ENCODE measurements at places on chromosomes 5 and 9.

GRCh38 chr5:68224509-68225187 lies 9.1 kb downstream of the PIK3R1 start:
- no peak for DNase-seq

- no peak for DNase-seq
Observed at GRCh38 chr9:138114501-138115245, 237.1 kb downstream of the CACNA1B start.

DNA sequence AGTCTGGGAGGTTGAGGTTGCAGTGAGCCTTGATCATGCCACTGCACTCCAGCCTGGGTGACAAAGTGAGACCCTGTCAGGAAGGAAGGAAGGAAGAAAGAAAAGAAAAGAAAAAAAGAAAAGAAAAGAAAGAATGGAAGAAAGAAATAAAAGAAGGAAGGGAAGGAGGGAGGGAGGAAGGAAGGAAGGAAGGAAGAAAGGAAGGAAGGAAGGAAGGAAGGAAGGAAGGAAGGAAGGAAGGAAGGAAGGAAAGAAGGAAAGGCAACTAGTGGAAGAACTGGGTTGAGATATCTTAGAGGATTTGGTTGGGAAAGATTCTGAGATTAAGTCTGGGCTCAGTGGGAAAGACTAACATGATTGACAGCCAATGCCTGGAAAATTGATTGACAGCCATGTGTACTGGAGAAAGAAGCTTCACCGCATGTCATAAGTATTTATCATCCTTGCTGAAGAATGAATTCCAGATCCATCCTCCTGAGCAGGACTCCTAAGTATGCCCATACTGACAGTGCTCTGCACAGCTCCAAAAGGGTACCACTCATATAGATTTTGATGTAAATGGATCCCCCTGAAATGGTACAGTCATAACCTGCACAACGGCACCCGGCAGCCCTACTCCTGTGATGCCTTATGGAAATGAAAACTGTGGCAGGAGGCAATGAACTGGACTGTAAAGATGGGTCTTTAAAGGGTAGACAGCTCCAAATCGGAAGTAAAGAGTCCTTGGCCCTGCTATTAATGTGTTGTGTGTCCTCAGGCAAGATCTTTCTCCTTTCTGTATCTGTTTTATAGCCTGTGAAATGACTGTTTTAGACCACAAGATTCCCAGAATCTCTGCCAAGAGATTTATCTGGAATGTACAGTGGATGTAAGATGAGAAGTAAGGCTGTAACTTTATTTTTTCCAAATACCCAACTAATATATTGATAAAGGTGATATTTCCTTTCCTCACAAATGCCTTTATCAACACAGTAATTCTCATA lies 16.9 kb upstream of the ADRA1B start:
- DNase-seq: no peak

DNA sequence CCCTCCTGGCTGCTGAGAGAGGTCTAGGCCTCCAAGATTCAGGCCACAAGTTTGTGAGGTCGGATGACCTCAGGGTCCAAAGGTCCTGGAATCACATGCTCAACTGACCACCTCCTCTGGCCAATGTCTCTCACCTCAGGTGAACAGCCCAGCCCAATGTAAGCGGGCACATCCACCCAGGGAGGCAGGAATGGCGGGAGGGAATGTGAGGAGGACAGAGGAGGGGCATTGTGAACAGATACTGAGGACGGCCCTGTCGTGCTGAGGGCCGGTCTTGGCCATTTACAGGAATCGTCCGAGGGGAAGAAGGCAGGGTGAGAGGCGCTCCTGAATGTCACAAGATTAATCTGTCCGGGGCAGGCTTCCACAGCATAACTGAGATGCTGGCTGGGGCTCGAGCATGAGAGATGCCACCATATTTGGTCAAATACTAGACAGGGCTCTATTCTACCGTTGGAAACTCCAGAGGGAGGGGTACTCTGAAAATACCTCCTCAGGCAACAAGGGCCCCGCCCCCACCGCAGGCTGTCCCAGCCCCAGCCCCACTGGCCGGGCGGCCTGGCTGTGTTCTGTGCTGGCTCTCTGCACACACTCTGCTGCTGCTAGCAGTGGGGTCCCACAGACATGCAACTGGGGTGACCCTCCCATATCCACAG lies 1.5 kb upstream of the IL17B start:
- no peak for DNase-seq

DNA sequence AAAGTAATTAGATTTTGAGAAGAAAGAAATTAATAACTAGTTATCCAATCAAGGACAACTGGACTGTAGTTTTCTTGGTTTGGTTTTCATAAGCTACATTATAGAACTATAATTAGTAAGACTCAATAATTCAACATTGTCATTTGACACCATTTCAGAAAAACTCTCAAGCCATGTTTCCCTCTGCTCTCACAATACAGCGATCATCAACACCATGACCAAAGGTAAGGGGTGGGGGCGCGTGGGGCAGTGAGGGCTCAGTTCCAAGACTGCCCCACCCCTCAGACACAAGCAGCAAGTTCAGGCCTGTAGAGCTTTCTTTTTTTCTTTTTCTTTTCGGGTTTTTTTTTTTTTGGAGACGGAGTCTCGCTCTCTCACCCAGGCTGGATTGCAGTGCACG lies 6.4 kb downstream of the CMBL start:
- DNase-seq: no peak

DNA sequence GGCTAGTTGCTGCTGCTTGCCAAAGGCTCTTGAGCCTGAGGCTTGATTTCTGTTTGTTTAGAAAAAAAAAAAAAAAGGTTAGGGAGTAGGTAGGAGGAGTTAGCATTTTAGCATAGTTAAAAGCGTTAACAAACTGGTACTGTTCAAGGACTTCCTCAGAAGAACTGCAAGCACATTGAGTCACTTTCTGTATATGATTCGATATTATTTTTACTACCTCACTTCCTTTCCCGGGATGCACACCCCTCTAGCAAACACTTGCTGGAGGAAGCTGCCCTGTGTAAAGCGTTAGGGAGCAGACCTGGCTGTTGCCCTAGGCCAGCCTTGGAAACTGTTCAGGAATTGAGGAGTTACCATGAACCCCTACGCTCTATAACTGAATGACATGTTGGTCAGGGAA lies 15.7 kb upstream of the CEP120 start:
- DNase-seq: no peak

- DNase-seq: no peak
Observed at GRCh38 chr5:119864286-119864685, 234.9 kb downstream of the FAM170A start.

GRCh38 chr5:5544094-5544663 lies 121.7 kb downstream of the ICE1 start:
- no peak for DNase-seq

DNA sequence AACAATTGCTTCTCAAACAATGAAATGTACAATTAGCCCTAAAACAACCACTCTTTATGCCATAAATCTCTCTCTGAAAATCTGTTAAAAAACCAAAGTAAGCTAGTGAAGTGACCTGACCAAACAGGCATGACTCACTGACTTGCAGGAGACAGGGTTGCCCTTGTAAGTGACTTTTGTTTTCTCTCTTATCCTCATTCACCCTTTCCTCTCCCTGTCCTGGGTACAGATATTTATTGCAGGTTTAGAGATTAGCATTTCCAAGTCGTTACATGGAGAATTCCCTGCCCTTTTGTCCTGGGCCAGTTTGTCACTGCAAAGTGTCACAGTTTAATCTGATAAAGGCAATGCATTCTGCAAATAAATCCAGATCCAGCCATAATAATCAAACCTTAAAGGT lies 484.2 kb downstream of the IRX1 start:
- no peak for DNase-seq

DNA sequence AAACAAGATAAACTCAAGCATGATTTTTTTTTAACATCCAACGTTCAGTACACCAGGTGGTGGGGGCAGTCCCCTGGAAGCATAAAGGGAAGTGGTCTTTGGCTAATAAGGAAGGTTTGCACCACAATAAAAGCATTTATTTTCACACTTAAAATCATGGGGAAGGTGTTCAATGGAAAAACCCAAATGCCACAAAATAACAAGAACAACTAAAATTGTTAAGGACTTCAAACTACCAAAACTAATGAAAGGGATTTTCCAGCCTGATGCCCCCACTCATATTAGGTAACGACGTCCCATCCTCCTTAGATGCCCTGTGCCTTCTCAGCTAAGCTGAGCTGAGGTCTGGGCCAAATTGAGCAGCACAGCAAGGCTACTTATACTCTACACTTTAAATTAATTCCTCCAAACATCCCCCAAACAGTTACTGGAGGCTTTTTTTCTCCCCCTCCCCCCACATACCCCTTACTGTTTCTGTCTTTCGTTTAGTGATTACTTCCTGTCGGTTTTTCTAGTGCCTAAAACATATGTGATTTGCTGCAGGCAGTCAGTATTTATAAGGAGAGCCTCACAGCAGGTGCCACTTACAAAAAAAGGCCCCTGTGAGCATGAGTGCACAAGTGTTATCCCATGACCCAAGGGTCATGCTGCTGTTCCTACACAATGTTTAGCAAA lies 259.7 kb upstream of the ZNF608 start:
- no peak for DNase-seq

- no peak for DNase-seq
Observed at GRCh38 chr5:337563-338130, 16.1 kb downstream of the AHRR start.

DNA sequence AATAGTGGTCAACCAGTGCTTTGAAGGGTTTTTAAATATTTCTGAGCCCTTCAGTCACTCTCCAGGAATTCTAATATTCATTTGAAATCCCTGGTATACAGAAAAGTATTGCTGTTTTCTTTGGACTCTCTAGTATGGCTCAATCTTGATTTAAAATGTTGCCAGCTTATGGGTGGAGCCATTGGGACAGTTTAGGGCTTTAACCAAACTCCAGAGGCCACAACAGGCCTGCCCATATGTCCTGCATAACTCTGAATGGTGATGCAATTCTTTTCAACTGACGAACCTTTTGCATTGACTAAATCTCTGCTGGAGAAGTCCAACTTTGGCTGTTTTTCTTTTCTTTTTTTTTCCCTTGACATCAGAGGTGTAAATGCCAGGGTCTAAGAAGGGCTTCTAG lies 10.3 kb upstream of the ANKHD1 start:
- DNase-seq: no peak

- DNase-seq: no peak
Observed at GRCh38 chr5:126456217-126456820, 33.1 kb downstream of the GRAMD2B start.

DNA sequence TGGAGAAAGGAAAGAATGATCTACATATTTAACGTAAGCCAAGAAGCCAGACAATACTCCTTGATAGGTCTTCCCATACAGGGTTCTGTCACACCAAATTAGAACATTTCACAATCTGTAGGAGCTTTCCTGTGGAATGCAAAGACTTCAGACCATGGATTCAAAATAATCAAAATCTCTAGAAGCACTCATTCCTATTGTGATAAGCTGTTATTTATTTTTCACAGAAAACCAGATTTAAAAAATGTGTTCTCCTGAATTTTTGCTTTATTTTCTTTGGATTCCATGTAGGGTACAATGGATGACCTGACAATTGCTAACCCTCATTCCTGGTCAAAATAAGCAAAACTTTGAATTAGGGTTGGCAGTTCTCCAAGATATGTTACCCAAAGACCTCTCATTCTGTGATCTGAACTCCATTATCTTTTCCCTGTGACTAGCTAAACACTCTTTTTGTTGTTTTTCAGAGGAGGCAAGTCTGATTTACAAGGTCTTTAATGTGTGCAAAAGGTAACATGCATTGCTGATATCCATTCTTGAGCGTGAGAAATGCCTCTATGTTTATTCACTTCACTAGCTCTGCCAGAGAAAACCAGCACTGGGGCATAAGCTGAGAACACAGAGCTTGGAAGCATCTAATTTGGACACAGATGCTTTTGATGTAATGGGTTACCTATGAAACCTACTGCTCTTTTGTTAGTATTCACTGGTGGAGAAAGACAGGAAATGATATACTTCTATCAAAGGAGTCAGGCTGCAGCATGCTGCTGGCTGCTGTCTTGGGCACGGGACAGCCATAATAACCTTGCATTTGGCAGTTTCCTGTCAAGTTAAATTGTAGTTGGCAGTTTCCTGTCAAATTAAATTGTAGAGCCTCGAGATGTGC lies 31.4 kb downstream of the ACTBL2 start:
- DNase-seq: no peak

GRCh38 chr9:21901546-21901945 lies 92.6 kb downstream of the CDKN2A start:
- DNase-seq: no peak

- DNase-seq: no peak
Observed at GRCh38 chr9:94867281-94867841, 140.9 kb downstream of the AOPEP start.

- DNase-seq: no peak
Observed at GRCh38 chr5:128035689-128036088, 47.9 kb upstream of the SLC12A2 start.

DNA sequence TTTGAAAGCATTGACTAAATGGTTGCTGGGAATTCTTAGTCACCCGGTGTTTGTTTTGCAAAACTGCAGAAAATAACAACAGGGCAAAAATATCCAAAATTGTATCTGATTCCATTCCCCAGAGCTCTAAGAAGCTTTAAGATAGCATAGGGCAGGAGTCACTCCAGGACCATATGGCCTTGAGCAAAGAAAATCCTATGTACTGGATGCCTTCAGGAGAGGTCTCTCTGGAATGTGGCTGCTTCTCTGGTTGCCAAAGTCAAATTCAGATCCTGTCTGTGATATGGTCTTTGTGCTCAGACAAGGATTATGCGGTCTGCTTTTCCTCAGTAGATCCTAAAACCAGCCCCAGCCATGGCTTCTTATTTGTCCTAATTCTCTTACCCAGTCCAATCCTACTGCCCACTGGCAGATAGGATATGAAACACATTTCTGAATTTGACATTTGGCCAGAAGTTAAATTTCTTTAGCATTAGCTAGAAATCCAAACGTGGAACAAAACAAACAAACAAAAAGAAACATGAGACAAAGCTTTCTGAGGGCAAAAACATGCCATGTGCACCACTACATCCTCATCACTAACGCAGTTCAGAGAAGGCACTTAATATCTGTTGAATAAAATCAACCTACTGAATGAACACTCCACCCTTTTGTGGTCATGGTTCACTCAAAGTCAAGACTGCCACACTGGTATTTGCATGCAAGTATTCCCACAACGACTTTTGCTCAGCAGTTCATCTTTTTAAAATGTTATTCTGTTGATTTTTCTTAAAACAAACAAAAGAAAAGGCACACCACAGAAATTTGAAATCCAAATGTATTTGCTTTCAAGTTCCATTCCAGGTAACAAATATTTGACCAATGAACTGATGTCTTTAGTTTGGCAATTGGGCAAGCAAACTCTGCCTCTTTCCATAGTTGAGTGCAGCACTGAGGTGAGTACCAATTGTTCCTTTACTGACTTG lies 165.7 kb downstream of the TRPM6 start:
- no peak for DNase-seq

DNA sequence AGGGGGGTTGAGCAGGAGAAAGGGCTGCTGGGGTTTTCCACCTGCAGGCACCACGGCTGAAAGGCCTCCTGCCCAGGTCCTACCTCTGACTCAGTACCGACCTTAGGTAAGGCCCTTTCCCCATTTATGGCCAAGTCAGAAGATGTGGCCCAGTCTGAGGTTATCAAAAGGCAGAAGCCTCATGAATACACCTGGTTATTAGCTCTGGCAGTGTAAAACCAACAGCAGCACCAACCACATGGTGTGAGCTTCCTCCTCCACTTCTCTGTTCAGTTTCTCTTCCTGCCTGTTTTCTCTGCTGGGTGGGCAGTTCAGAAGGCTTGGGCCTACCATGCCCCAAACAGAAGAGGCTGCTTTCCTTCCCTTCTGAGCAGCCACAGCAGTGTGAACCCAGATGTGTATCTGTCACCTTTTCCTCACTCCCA lies 86.9 kb downstream of the UGCG start:
- no peak for DNase-seq

All from activated T-cell treated with anti-CD3 and anti-CD28 coated beads for 1 hour (primary cell).